ENCODE measurements at places on chromosomes 2 and 18.

GRCh38 chr2:159029936-159030335 is 61.5 kb downstream of the TANC1 start:
- no peak for DNase-seq

DNA sequence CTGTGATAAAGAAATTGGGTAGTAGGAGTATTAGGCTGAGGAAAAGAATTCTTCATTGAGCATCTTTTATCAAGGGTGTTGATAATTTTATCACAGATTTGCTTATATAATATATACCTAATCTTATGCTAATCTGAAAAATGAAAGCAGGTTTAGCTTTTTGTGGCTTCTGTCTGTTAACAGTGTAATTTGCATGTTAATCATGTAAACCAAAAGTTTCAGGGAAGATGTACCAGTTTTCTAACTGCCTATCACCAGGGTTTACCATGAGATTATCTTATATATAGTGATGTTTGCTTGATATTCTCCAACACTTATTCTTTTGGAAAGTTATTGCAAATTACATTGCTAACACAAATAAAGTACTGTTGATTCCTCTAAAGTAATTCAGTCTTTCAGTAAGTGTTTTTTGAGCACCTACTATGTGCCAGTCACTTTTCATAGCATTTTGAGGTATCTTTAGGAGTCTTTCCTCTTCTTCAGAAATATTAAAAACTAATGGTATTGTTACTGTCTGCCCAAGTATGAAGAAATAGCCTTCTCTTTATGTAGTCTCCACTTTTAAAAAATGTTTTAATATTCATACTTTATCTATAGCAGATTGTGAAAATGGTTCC is 41.6 kb downstream of the GCC2 start:
- DNase-seq, result no peak

DNA sequence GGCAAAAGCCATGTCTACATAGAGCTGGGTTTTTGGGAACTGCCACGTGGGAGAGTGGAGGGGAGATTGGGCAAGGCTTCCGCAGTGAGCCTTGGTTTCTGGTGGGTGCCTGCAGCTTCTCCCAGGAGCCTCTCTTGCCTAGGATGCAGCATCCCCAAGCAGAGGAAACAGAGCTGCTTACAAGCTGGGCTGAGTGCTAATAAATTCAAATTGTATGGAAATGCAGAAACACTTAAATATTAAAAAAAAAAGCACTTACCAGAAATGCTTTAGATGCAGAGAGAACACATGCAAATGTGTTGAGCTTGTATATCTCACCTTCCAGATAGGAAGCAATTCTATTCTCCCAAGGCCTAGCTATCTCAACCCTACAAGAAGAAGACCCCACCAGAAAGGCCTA is 96.0 kb upstream of the ST3GAL5 start:
- DNase-seq, result no peak

DNA sequence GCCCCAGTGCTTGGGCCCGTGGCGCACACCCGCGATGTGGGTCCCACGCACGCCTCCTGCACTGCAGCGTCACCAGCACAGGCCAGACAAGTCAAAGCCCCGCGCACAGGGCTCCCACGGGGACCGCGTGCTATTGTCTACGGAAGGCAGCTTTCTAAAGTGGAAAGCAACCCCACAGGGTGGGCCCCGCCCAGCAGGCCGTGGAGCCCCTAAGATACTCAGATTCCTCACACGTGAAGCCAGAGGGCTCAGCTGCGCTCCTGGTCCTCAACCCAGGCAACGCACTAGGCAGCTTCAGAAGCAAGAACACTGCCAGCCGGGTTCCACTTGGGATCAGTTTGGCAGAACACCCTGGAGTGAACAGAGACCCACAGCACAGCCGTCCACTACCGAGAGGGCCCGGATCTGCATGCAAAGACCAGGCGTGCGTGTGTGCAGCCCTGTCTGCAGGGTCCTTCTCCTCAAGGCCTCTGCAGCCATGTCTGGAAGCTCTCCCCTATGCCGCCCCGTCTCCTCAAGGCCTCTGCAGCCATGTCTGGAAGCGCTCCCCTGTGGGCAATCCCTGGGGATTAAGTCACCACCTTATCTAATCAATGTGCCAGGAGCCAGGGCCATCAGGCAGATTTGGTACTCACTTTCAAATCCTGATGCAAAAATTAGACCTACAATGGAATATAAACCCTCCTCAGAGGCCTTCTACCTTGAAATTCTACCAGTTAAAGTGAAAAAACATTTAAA is 231.3 kb downstream of the HDAC4 start:
- no peak for DNase-seq

DNA sequence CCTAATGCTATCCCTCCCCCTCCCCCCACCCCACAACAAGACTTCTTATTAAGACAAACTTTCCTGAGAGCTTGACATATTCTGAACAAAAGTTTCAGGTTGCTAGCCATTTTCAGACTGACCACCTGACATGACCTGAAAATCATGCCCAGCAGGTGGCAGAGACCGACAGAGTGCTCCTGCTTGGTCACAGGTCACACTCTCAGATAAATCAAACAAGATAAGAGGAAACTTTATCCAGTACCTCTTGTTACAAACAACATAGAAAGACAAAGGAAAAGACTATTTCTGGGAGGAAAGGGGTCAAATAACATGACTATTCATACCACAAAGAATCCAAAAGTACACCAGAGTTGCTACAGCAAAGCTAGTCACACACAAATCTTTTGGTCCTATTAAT is 107.4 kb downstream of the TMEM200C start:
- no peak for DNase-seq

GRCh38 chr18:57579934-57580333 is 6.6 kb downstream of the FECH start:
- DNase-seq, result no peak

DNA sequence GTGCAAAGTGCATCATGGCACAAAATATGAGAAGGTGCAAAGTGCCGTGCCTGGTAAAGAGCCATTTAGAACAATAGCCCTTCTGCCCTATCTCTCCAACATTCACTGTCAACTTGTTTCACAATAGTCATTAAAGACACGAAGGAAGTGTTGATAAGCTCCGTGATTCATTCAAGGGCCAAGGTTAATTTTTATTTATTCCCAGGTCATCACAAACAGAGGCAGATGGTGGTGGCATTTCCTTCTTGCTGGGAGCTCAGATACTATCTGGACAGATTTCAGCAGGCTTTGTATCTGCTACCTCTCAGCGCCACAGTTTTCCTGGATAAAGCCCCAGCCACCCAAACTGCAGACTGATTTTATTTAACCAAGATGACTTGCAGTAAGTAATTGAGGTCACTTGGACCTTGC is 309.3 kb downstream of the ZNF521 start:
- DNase-seq, result no peak

Data from GM10248 (cell line).